ENCODE measurements at places on chromosomes 2 and 18. TPM values are rescaled to one million over a fixed set of nuclear protein-coding genes. Genes with fewer than 3 reads are reported as not detected.

Gene CCDC141
- 0.51 TPM for total RNA-seq

Gene PRSS56
- total RNA-seq: not detected

Gene IL36G
- total RNA-seq: not detected

Gene NEB
- 0.59 TPM for total RNA-seq

Gene C2orf81
- total RNA-seq: 3.7 TPM

Gene ZC3H15
- 79.7 TPM for total RNA-seq

- DNase-seq: no peak
- no peak overlapping the region for H3K4me3 ChIP-seq
- no peaks in the 10 kb centered on the region for H3K4me1 ChIP-seq
- H3K36me3 ChIP-seq: no peaks in the 10 kb centered on the region
- no peak overlapping the region for H3K27ac ChIP-seq
Observed at GRCh38 chr18:34821669-34822210, 111.6 kb downstream of the DTNA start.

GRCh38 chr2:82781176-82781915 is 1677.7 kb downstream of the SUCLG1 start:
- no peaks in the 10 kb centered on the region for H3K4me1 ChIP-seq
- H3K4me3 ChIP-seq: no peak overlapping the region
- no peaks in the 10 kb centered on the region for H3K36me3 ChIP-seq
- H3K27me3 ChIP-seq: peaks cover 1% of the 10 kb centered on the region

- DNase-seq: no peak
- no peaks in the 10 kb centered on the region for H3K4me1 ChIP-seq
- no peaks in the 10 kb centered on the region for H3K36me3 ChIP-seq
- no peak overlapping the region for H3K27ac ChIP-seq
Observed at GRCh38 chr2:203824603-203825002, 43.0 kb upstream of the CTLA4 start.

DNA sequence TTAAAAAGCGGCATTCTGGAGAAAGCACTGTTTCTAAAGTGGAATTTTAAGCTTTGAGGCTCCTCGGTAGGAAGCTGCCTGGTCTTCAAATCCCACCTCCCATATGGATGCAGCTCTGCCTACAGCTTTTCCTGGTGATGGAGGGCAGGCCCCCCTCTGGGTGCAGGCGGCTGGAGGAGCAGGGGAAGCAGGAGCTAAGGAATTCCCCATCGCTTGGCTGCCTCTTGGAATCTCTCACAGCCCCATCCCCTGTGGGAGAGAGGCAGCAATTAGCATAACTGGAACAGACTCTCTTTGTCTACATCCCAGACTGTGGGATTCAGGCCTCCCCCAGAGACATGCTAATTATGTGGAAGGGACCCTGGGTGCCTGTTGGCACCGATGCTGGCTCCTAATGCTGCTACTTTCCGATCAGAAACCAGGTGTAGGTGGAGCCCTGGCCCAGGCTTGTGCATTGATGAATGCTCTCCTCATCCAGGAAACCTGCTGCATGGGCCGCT is 51.3 kb downstream of the LIPG start:
- no peak for DNase-seq
- H3K4me3 ChIP-seq: no peak overlapping the region
- no peaks in the 10 kb centered on the region for H3K36me3 ChIP-seq
- H3K27me3 ChIP-seq: peaks cover 10% of the 10 kb centered on the region
- H3K4me1 ChIP-seq: peaks cover 2% of the 10 kb centered on the region

DNA sequence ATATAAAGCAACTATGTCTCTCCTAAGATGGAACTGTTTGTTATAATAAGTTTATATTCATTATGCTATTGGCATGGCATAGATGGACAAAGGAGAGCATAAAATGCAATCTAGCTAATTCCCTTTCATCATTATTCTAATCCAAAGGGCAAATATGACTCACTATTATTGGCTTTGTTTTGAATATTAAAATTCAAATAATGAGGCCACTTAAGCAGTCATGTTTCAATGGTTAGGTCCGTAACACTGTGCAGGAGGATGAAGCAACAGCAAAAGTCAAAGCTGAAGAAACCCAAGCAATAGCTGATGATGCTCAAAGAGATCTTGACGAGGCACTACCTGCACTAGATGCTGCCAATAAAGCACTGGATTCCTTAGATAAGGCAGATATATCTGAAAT is 177.1 kb downstream of the TRABD2A start:
- H3K4me3 ChIP-seq: no peak overlapping the region
- no peak for DNase-seq
- no peaks in the 10 kb centered on the region for H3K27me3 ChIP-seq
- no peak overlapping the region for H3K27ac ChIP-seq

- H3K4me3 ChIP-seq: no peak overlapping the region
- no peak overlapping the region for H3K27ac ChIP-seq
Observed at GRCh38 chr18:67183398-67183797, 333.1 kb downstream of the DSEL start.

GRCh38 chr2:241458687-241459086 is 49.7 kb downstream of the STK25 start:
- H3K36me3 ChIP-seq: no peaks in the 10 kb centered on the region
- H3K4me1 ChIP-seq: no peaks in the 10 kb centered on the region
- peaks cover 7% of the 10 kb centered on the region for H3K27me3 ChIP-seq
- H3K4me3 ChIP-seq: no peak overlapping the region

DNA sequence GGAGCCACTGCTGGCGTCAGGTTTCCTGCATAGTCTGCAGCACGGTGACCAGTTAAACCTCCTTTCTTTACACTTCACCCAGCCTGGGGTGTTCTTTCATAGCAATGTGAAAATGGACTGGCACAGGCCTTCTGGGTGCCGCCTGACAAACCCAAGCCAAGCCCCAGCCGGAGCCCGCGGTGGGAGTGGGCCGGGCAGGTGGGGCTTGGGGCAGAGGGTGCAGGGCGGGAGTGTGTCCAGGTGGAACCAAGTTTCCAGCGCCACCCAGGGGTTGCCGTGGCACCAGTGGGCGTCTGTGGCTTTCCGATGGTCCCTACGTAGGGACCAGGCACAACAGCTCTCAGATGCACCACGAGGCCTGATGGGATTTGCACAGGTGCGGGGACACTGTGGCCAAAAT is 75.8 kb downstream of the RTP5 start:
- peaks cover 4% of the 10 kb centered on the region for H3K27me3 ChIP-seq
- no peak overlapping the region for H3K27ac ChIP-seq
- H3K4me1 ChIP-seq: no peaks in the 10 kb centered on the region

DNA sequence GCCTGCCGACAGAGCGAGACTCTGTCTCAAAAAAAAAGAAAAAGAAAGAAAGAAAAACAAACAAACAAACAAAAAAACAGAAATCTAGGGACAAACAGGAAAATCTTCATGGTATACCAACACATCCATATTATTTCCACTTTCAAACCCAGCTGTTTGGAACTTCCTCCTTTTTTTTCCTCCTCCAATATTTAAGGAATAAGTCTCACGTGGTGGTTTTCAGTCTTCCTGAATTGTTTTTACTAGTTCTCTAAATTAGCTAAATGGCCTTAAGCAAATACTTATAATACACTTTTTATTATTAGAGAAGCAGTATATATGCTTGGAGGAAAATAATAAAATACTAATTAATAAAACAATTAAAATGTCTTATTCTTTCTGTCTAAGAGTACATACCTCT is 48.7 kb upstream of the GLS start:
- no peaks in the 10 kb centered on the region for H3K27me3 ChIP-seq
- H3K36me3 ChIP-seq: no peaks in the 10 kb centered on the region
- no peak overlapping the region for H3K27ac ChIP-seq
- no peak for DNase-seq
- no peak overlapping the region for H3K4me3 ChIP-seq
- no peaks in the 10 kb centered on the region for H3K4me1 ChIP-seq

DNA sequence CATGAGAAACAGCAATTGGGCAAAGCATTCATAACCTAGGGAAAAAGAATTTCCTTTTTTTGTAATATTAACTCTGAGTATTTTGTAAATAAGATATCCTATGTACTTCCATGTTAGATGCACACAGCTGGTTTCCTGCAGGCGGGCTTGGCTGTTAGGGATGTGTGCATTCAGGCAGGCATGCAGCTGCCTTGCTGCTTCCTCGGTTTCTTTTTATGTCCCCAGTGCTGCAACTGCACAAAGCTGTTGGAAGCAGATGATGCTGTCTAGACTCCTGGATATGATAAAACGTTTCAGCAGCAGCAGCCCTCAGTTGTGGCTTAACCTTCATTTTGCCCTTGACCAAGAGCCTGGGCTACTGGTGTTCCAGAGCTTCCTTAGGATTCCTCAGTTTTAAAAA is 89.4 kb upstream of the EML6 start:
- DNase-seq: no peak
- H3K4me3 ChIP-seq: peak overlapping the region; percentile 35
- peaks cover 25% of the 10 kb centered on the region for H3K4me1 ChIP-seq
- peaks cover 19% of the 10 kb centered on the region for H3K36me3 ChIP-seq

DNA sequence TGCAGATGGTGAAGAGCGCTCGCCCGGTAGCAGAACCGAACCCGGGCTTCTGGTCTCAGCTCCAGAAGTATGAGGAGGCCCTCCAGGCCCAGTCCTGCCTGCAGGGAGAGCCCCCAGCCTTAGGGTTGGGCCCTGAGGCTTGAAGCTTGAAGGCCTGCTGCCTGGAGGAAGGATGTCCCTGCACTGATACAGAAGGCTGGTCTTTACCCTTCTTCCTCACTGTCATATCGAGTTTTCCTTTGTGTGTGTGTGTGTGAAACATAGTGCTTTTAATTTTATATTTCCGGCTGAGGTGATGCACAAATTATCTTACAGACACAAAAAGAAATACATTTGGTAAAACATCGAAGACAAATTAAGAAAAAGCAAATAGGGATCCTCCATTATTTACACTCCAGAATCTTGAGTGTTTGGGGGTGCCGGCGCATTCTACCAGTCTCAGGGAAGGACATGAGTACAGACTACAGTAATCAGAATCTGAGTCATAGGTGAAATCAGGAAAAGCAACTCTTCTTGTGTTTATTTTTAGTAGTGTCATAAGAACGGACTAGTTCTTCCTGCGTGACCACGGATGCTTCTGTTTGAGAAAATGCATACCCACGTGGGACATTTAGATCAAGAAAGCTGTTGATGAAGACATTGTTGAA is 1.3 kb downstream of the DUSP28 start:
- H3K27ac ChIP-seq: peak overlapping the region; percentile 77
- peaks cover 10% of the 10 kb centered on the region for H3K27me3 ChIP-seq
- H3K4me1 ChIP-seq: peaks cover 7% of the 10 kb centered on the region
- H3K4me3 ChIP-seq: peak overlapping the region; percentile 82
- no peak for DNase-seq

DNA sequence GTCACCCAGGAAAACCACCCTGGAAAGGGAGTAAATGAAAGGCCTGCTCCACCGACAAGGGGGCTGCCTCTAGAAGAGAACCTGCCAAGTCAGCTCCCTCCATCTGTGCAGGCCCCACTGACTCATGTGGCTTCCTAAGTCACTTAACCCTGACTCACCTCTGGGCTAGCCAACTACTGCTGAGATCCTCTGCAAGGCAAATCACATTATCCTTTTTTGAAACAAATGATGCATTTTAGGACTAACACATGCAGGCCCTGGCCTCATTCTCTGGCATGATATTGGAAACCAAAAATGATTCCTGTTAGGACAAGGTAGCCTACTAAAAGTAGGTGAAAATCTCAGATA is 474.6 kb downstream of the EPHA4 start:
- H3K27ac ChIP-seq: no peak overlapping the region
- no peak overlapping the region for H3K4me3 ChIP-seq

DNA sequence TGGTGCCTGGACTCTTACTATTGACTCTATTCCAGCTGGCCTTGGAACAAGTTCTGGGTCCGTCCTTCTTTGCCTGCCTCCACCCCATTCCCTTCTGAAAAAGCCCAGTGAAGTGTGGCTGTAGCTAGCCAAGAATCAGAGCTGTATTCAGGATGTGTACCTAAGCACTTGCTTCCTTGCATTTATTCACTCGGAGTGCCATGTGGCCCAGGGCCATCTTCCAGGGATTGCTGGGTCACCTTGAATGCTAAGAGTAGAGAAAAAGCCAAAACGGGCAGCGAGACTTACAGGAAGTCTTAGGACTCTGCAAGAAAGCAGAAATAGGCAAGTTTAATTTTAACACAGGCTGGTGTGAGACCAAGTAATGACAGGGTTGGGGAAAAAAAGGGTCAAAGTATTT is 4.1 kb downstream of the ITGA6 start:
- H3K4me1 ChIP-seq: peaks cover 2% of the 10 kb centered on the region
- no peaks in the 10 kb centered on the region for H3K36me3 ChIP-seq
- H3K27me3 ChIP-seq: peaks cover 4% of the 10 kb centered on the region
- no peak for DNase-seq

DNA sequence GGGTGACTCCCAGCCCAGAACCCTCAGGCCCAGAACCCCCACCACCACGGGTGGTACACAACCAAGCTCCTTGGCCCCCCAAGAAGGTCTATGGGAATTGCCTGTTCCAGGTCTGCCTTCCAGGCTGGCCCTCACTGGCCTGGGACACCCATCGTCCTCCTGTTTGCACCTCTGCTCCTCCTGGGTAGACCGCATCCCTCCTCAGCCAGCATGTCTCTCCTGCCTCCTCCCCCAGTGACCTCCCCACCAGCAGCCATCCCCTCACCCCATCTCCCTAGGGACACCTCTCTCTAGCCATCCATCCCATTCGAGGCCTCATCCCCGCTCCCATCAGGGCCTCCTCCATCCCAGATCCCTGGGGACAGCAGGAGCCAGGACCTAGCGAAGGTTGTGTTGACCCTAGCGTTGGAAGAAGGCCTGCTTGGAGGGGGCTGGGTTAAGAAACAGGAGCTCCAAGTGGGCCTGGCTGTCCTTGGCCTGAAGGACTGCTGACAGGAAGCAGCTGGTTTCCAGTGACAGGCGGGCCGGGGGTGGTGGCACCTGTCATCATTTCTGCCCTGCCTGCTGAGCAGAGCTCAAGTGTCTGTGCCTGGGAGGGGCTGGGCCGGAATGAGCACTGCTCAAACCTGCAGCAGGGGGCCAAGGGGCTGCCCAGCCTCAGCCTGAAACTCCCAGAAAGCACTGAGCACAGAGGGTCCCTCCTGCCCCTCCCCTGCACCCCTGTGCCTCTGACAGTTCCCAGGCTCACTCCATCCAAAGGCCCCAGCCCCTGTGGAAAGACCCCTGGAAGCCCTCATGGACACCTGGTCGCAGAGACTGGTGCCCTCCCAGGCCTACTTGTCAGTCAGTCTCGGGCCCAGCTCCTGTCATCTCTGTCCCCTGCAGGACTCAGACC is 96.0 kb upstream of the OTOS start:
- peaks cover 9% of the 10 kb centered on the region for H3K36me3 ChIP-seq
- peak overlapping the region; percentile 63 for H3K4me3 ChIP-seq
- H3K27me3 ChIP-seq: peaks cover 3% of the 10 kb centered on the region
- H3K4me1 ChIP-seq: peaks cover 17% of the 10 kb centered on the region

DNA sequence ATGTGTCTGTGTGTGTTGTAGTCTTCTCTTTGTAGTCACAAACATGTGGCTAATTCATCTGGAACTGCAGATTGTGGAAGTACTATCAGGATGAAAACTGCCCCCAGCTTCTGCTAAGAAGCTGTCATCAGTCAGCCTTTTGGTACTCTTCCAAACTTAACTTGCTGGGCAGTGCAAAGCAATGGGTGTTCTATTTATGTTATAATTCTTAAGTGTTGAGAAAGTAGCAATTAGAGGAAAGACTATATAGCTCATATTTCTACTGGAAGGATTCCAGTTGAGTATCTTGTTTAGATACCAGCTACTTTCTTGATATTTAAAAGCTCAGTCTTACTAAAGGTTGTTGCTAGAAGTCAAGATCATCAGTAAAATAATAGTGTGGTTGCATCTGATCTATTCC is 52.1 kb downstream of the SLC38A11 start:
- H3K27me3 ChIP-seq: peaks cover 3% of the 10 kb centered on the region
- peaks cover 9% of the 10 kb centered on the region for H3K4me1 ChIP-seq
- no peaks in the 10 kb centered on the region for H3K36me3 ChIP-seq

Measured in glutamatergic neuron (in vitro differentiated cells).